T-cell (primary cell): ENCODE measurements at places on chromosomes 1 and 21. TPM values are rescaled to one million over a fixed set of nuclear protein-coding genes. Genes with fewer than 3 reads are reported as not detected.
A peak's percentile ranks its signal among the peaks of the same experiment; 100 is the strongest.

- DNase-seq = no peak
Observed at GRCh38 chr1:22297999-22298398, 153.7 kb upstream of the ZBTB40 start.

DNA sequence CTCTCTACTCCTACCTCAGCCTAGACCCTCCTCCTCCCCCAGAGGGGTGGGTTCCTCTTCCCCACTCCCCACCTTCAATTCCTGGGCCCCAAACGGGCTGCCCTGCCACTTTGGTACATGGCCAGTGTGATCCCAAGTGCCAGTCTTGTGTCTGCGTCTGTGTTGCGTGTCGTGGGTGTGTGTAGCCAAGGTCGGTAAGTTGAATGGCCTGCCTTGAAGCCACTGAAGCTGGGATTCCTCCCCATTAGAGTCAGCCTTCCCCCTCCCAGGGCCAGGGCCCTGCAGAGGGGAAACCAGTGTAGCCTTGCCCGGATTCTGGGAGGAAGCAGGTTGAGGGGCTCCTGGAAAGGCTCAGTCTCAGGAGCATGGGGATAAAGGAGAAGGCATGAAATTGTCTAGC lies 21.6 kb upstream of the VPS13D start:
- no peak for DNase-seq

DNA sequence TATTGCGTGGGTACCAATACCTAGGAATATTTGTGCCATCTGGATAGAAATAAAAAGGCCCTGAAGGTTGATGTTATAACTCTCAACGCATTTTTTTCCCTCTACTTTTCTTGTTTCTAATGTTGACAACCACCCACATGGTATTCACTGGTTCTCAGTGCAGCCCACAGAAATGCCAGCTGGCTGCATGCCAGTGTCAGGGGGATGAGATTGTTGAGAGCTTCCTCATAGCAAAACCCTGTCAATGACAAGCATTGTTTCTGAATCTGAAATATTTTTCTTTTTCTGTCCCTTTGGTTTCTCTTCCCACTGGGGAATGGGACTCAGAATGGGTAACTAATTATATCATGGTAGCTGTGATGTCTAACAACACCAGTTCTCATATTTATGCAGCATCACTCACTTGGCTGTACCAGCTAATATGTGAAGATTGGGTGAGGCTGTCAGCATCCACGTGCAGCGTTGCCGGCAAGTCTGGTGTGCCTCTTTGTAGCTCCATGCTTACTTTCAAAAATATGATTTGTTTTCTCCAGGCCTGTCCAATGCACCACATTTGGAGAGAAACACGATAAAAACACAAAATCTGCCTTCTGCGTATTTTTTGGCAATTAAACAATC lies 284.6 kb downstream of the PTBP2 start:
- no peak for DNase-seq

DNA sequence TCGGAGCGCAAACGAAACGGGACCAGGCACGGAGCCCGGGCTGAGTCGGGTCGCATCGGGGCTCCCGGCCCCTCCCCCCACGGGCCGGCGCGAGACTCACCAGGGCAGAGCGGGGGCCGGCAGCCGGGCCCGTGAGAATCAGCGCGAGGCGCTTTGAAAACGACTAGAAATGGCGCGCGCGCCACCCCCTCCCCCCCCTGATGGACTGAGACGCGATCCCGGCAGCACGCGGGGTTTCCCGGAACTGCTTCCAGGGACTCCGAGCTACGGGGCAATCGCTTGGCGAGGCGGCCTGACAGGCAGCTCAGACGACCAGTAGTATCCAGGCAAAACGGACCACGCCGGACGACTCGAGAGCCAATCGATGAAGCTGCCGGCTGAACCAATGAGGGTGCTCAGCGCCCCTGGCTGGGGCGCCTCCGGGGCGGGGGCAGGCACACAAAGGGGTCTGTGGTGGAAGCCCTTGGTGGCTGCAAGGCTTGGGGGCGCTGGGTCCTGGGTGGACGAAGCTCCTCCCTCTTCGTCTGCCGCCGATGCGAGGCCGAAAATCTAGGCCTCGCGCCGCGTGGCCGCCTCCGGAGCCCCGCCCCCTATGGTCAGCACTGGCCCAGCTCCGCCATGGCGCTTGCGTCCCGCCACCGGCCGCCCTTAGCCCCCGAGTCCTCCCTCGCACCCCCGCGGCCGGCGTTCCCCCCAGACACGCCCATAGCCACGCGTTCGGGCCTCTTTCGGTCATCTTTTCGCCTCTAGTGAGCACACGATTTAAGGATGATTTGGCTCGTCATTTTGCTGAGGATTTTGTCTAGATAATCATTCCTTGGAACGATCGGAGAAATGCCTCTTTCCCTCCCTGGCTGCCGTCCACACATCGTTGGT lies at the start of gene HNRNPR:
HNRNPR (minus strand) TSS at position 174 of the 876 bp plus-strand sequence. CDS start 3,276 bp downstream, outside the sequence.
- peak; percentile 99 for DNase-seq

The CRB1 gene
- 0.20 TPM for total RNA-seq

GRCh38 chr1:209576392-209577197 lies 6.9 kb upstream of the CAMK1G start:
- DNase-seq = peak; percentile 56

The C8A gene
- 0.12 TPM for total RNA-seq

- DNase-seq = no peak
Observed at GRCh38 chr1:201334325-201335173, 42.9 kb downstream of the TNNT2 start.

DNA sequence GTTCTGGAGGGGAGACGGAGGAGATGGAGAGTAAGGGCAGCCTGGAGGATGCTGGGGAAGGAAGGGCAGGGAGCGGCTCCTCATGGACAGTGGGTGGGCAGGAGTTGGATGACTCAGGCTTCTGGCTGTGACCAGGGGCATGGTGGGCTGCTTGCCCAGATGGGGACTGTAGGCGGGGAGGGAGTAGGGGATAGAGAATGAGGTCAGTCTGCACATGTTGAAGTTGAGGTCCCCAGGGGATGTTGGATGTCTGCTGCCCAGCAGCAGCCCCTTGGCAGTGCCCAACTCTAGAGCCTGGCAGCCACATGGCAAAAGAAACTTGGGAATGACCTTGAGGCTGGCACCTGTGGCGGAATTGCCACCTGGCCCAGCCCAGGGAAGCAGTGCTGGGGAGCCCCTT lies 6.4 kb downstream of the SELENON start:
- DNase-seq = no peak

The CFAP45 gene
- total RNA-seq = 1.5 TPM

GRCh38 chr1:53120659-53121058 lies 21.8 kb downstream of the SLC1A7 start:
- DNase-seq = no peak

DNA sequence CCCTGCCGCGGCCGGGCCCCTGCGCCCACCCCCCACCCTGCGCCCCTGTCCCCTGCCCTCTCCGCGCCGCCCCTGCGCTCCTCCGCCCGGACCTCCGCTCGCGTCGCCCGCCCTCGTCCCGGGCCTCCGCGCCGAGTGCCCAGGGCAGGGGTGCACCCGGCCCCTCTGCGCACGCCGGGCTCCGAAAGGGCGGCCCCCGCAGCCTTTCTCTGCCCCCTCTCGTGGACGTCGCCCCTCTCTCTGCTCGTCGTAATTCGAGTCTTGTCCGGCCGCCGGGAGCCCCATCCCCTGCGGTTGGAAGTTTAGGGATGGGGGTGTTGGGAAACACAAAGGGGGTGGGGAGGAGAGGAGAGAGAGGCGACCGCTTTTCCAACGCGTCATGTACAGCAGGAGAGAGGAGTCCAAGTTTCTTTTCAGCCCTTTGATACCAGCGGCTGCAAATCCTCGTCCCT lies 407 bp downstream of the GALNT2 start:
- DNase-seq = no peak

The TAS1R3 gene
- 1.6 TPM for total RNA-seq

The LCE3E gene
- not detected for total RNA-seq

DNA sequence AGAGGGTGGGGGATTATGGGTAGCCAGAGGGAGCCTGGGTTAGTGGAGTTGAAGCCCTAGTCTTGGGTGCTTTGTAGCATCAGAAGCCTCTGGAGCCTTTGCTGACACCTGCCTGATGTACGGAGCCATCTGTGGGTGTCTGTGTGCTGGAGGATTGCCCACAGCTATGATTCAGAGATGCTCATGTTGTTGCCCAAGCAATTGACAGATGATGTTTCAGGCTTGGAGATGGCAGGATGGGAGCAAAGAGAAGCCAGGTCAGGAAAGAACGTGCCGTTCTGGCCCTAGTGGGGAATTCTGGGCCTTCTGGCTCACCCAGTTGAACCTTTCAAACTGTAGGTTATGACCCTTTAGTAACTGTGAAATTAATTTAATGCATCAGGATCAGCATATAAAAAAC lies 27.6 kb downstream of the COQ8A start:
- DNase-seq = no peak

GRCh38 chr1:20184997-20185833 lies 681 bp upstream of the UBXN10 start:
- DNase-seq = peak; percentile 33

The SPATA17 gene
- total RNA-seq = not detected

DNA sequence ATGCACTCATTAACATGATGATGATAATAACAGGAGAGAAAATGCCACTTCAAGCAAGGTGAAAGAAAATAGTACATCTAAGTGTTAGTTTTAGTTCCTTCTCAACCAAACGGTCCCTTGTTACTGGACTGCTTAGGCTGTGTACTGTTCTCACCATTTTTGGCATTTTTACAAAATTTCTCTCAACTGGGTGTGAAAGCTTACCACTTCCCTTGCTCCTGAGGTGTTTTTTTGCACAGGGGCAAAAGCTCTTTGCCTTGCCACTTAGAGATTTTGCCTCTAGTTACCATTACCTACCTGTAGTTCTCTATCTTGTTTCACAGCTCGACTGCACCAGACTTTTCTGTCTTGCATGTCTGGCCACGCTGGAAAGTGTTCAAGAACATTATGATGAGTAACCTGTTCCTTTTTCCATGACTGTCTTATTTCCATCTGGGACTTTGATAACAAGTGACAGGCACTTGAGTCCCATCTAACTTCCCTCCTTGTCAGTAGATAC lies 10.7 kb downstream of the NEK7 start:
- no peak for DNase-seq

The NPPA gene
- total RNA-seq = not detected

DNA sequence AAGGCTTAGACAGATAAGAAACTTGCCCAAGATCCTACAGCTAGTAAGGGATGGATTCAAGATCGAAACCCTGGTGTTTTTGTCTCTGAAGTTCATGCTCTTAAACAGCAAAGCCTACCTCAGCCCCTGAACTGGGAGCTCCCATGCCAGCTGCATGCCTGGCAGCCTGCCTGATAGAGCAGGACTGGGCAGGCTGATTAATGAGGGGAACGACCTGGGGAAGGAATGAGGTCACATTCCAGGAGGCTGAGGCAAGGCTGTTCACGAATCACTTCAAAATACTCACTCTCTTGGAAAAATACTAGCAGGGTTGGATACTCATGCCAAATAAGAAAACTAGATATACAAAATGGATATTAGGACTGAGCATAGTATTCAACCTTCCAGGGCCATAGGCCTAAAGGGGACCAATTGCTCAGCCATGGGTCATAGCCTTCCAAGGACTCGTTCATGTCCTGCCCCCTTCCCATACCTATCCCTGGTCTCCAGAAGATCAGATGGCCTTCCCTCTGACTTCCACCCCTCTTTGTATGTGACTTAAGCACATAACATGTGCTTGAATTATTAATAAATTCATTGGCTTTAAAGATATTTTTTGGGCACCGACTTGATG lies 15.6 kb upstream of the TACSTD2 start:
- no peak for DNase-seq

- no peak for DNase-seq
Observed at GRCh38 chr1:207101720-207102119, 2.3 kb upstream of the C4BPA start.

- DNase-seq = peak; percentile 74
Observed at GRCh38 chr1:205255941-205256780, 28.4 kb downstream of the TMCC2 start.

- no peak for DNase-seq
Observed at GRCh38 chr1:114976891-114977290, 52.7 kb upstream of the TSHB start.

The PRKAB2 gene
- total RNA-seq = 19.1 TPM

DNA sequence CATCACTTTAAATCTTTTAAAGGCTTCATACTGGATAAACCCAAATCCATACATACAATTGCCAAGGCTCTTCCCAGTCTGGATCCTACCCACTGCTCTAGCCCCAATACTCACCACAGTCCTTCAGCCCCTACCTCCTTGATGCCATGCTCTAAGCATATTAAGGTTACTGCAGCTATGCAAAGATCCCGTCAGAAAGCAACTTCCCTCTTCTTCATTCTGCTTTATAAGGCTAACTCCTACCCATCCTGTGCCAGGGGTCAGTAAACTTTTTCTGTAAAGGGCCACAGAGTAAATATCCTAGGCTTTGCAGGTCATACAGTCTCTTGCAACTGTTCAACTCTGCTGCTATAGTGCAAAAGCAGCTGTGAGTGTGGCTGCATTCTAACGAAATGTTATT lies 34.3 kb upstream of the MTF1 start:
- DNase-seq = no peak

- no peak for DNase-seq
Observed at GRCh38 chr1:89706700-89707012, 73.7 kb downstream of the LRRC8C start.

GRCh38 chr21:33063907-33064622 lies 5.9 kb upstream of the OLIG1 start:
- no peak for DNase-seq

GRCh38 chr1:84687714-84688462 lies 2.4 kb downstream of the SSX2IP start:
- DNase-seq = no peak

DNA sequence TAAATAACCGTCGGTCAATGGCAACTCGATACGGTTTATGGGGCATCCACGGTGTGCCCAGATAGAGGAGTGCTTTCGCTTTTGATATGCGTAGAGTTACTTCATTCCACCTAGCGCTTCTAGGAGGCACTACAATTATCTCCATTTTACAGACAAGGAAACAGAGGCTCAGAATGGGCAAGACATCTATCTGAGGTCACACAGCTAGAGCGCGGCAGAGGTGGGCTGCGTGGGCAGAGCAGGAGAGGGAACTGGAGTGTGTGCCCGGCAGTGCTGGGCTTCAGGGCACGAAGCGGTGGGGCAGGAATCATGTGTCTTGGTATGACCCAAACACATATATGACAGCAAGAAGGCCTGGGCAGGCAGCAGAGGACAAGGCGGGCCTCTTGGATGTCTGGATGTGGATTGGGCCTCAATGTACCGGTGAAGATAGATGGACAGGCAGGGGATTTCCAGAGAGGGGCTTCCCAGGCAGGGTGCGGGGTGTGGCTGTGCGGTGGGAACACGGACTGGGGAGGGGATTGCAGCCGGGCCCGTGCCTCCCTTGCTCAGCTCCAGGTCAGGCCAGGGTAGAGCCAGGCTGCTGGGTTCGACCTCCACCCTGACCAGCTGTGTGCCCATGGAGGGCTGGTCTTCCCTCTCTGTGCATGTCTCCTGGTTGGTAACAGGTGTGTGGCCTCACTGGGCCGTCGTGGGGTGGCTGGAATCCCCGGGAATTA lies 21.2 kb downstream of the TP73 start:
- no peak for DNase-seq

The LCE2B gene
- total RNA-seq = not detected

The CSMD2 gene
- total RNA-seq = not detected

DNA sequence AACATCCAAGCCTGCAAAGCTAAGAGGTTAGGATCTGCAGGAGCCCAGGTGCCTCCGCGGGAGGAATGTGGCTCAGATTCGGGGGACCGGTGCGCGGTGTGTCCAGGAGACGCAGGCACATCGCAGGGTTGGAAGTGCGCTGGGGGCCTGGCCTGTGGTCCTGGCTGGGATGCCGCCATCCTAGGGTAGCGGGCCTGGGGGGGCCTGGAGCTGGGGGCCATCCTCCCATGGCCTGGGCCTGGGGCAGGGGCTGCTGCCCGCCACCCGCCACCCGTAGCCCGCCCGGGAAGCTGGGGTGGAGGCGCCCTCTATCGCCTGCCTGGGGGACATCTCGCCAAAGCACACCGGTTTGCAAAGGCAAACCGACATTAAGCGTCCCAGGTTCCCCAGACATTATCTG lies 170.6 kb upstream of the ARHGEF16 start:
- DNase-seq = no peak
